ENCODE measurements at places on chromosomes 7 and 10. TPM values are rescaled to one million over a fixed set of nuclear protein-coding genes. Genes with fewer than 3 reads are reported as not detected.
A peak's percentile ranks its signal among the peaks of the same experiment; 100 is the strongest.

NFE2L3 gene
- total RNA-seq, result 0.18 TPM

PTPRN2 gene
- total RNA-seq, result 2.5 TPM

CUBN gene
- 3.4 TPM for total RNA-seq

CALML5 gene
- not detected for total RNA-seq

FAM241B gene
- not detected for total RNA-seq

INMT gene
- 219 TPM for total RNA-seq

EPHB4 gene
- 24.9 TPM for total RNA-seq

NEBL gene
- 4.3 TPM for total RNA-seq

ZSCAN25 gene
- 8.1 TPM for total RNA-seq

NDUFA5 gene
- total RNA-seq, result 35.8 TPM

DNA sequence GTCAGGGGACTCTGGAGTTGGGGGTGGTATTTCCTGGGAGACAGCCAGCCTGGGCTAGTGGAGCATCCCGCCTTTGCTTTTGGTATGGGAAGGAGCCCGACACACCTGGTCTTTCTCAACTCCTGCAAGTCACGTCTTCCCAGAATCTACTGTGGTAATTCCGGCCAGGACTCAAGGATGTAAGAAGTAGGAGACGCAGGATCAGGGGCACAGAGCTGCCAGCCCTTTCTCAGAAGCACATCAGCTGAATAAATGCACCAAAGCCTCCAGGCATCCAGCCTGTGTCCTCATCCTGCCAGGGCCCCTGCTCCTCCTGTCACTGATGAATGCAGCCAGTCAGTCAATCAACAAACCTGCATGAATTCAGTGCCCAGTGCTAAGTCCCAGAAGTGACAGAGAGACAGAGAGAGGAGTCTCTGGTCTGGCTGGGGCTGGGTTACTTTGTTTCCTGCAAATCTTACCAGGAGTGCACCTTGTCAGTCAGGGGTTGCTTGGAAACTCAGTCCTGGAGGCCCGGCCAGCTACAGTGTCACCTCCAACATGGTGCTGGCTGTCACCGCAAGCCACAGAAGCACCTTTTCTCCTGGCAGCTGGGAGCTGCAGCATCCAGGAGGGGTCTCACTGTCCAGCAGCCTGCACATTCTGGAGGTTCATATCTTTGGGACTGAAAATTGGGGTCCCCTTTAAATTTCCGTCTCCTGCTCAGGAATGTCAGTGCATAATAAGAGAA is 101.8 kb downstream of the PTPRE start:
- DNase-seq, result no peak

- no peak for DNase-seq
These were observed 250.9 kb downstream of the PTEN start for GRCh38 chr10:88114368-88114767.

DNA sequence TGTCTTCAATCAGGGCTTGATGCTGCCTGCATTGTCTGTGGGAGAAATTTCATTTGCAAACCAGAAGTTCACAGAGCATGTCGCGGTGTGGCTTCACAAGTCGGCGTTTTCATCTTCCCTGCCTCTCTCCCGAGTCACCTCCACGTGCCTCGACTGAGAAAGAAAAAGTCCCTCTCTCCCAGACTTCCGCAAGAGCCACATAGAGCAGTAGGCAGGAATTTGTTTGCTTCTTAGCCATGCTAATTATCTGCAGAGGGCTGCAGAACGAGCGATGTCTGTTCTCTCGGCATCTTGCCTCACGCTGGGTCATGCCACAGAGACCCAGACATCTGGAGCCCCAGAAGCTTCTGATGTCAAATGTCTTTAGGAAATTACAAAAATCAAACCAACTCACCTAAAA is 272.2 kb downstream of the TCF7L2 start:
- DNase-seq, result no peak

- DNase-seq, result peak; percentile 14
These were observed 6.5 kb upstream of the CHST3 start for GRCh38 chr10:71957546-71958275.

DNA sequence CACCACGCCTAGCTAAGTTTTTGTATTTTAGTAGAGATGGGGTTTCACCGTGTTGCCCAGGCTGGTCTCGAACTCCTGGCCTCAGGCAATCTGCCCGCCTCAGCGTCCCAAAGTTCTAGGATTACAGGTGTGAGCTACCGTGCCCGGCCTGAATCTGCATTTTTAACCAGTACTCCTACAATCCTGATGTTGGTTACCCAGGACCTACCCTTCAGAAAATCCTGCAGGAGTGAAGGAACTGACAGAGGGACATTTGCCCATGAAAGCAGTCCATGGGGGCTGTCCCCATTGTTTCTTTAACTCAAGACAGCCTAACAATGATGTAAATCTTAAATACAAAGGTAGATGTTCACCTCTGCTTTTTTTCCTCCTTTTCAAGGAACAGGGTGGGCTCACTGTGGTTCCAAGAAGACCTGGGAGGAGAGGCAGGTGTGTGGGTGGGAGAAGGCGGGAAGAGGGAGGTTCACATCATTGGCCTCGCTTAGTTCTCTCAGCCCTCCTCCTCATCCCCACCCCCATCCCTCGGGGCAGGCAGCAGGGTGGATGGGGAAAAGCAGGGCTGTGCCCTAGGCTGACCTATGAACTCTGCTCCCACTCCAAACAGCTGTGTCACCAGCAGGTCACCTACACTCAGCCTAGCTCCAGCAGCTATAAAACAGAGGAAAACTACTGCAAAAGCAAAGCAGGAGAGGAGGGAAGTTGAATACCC is 13.5 kb downstream of the LRRC20 start:
- no peak for DNase-seq

DNA sequence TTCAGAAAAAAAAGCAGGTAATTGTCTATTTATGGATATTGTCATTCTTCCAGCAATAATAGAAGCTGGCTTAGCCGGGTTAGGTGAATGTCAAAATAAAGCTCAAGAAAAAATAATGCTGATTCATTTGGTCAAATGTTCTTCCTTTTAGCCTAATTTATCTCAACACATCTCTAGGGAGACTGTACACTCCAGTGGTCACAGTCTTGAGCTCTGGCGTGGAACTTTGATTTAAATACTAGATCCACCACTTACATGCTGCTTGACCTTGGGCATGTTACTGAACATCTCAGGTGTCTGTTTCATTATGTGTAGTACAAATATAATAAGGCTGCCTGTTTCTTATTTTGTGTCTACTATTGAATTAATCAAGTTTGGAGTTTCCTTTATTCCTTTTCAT is 22.0 kb downstream of the PRTFDC1 start:
- DNase-seq, result no peak

DNA sequence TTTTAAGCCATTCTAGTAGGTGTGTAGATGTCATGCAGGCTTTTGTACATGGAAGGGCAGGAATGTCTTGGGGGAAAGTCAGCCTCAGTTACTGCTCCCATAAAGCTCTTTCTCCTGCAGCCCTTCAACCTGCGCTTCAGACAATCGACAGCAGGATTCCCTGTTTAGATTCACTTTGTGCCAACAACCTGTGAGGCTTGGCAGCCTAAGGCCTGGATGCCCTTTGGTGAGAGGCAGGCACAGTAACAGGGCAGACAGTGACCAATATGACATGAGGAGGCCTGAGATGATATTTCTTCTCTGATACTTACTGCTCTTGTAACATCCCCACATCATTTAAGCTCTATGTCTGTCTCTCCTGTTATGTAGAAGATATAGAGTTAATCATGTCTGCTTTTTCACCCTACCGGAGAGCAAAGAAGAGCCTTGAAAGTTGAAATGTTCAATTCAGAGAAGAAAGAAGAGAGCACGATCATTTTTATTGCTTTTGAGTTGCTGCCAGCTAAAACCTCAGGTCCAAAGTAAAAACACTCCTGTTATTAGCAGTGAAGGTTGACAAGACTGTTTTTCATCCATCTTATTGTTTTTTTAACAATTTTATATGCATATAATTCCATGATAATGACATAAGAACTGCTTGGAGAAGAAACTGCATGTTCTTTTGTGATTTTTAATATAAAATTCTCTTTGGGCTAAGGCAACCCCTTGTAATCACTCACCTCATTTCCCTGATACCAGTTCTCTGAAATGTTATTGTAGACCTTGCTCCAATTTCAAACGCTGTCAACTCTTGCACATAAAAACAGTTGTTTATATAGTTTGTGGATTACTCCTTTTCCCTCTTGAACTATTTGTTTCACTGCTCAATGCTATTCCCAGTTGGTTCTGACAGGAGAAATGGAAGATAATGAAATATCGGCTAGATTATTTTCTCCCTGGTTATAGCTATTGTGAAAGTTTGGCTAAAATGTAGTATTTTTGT is 140.9 kb downstream of the GALNT17 start:
- no peak for DNase-seq

GRCh38 chr10:20417791-20418190 is 479.3 kb downstream of the NEBL start:
- no peak for DNase-seq

DNA sequence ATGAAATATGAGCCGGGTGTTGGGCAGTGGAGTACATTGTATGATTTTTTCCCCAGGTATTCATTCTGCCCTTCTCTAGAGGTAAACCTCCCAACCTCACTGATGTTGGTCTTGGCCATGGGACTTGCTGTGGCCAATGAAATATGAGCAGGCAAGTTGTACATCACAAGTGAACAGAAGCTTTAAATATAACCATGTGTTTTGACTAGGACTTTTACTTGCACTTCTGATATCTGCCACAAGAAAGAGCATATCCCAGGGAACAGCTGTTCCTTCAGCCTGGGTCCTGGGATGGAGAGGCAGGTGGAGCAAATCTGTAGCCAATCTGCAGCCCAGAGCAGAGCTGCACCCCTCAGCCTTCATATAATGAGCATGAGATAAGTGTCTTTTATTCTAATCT is 109.8 kb upstream of the PALS2 start:
- DNase-seq, result no peak

- no peak for DNase-seq
These were observed 203.7 kb downstream of the ARHGAP21 start for GRCh38 chr10:24519950-24520349.

DNA sequence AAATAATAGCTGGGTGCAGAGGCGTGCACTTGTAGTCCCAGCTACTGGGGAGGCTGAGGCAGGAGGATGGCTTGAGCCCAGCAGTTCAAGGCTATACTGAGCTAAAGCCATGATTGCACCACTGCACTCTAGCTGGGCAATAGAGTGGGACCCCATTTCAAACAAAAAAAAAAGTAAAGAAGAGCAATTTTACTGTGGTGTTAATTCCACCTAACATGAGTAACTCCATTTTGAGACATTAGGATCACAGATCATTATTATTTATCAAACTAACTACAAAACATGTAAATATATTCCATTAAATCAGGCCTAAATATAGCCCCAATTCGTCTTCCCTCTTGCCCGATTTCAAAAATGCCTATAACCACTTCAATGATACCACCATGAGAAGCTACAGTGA is 104.8 kb upstream of the TRIM24 start:
- no peak for DNase-seq

- no peak for DNase-seq
These were observed 333.9 kb downstream of the ADRA2A start for GRCh38 chr10:111410740-111411139.

GRCh38 chr7:20236790-20237189 is 19.6 kb upstream of the MACC1 start:
- DNase-seq, result no peak

GRCh38 chr10:154348-154747 is 19.1 kb downstream of the ZMYND11 start:
- peak; percentile 25 for DNase-seq

- no peak for DNase-seq
These were observed 198.4 kb downstream of the TCERG1L start for GRCh38 chr10:131113165-131113564.

DNA sequence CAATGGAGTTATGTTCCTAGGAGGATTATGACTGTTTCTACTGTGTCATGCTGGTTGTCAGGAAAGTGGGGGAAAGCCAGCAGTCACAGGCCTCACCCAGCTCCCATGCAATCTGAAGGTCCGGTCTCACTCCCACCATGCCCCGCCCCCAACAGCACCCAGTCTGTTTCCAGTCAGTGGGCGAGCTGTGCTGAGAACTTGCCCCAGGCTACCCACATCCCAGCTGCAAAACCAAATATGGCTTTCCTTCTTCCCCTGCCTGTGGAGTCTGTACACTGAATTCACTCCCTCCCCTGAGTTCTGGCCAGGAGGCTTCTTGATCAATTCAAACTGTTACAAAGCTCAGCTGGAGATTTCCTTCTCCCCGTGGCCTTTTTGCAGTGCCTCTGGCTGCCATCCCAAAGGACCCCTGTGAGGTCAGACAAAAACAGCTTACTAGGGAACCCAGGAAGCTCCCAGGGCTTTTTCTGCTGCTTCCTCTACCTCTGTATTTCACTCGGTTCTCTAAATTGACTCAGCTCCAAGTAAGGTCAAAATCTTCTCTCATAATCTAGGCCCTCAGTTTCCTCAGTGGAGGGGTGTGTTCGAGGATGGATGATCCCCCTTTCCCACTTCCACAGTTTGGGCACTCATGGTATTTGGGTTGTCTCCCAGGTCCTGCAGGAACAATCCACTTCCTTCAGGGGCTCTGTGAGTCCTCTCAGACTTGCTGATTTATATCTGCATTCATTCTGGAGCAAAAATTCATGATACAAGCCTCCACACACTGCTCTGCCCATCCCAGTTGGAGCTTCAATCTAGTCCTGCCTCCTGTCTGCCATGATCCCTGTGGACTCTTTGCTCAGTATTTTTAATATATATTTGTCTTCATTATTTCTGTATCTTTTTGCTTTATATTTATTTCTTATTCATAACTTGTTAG is 205.5 kb downstream of the SEMA3D start:
- DNase-seq, result no peak

- DNase-seq, result peak; percentile 75
These were observed 122.4 kb upstream of the AFAP1L2 start for GRCh38 chr10:114526504-114527238.

GRCh38 chr10:50585921-50586739 is 37.6 kb downstream of the SGMS1 start:
- peak; percentile 48 for DNase-seq

- DNase-seq, result peak; percentile 39
These were observed 154.0 kb downstream of the SGMS1 start for GRCh38 chr10:50469778-50470193.

GRCh38 chr7:112252141-112252540 is 45.6 kb downstream of the ZNF277 start:
- no peak for DNase-seq

- peak; percentile 51 for DNase-seq
These were observed at the start of gene GPR37 for GRCh38 chr7:124765401-124766352. GPR37 (minus strand) TSS chr7:124765792; CDS start chr7:124764976, 816 bp downstream.

DNA sequence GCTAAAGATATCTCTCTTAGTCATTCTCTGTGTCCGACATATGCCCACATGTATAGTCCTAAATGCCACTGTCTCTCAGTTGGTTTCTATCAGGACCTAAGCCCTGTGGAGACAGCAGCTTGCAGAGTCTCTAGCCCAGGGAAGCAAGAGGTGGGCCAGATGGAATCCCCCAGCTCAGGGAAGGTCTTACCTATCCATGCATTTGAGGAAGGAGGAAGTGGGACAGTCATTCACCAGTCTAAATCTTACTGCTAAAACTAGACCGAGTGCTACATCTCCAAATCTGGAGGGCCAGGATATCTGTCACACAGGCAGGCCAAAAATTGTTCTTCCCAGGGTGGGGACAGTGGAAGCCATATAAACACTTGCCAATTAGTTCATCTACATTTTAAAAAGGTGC is 26.4 kb upstream of the HERPUD2 start:
- DNase-seq, result no peak

GRCh38 chr10:80277567-80278250 is 11.7 kb downstream of the MAT1A start:
- no peak for DNase-seq

GRCh38 chr10:67098461-67098860 is 172.6 kb downstream of the LRRTM3 start:
- no peak for DNase-seq
